ENCODE measurements at places on chromosomes 1 and 21.

- no peak for DNase-seq
These were observed 412.6 kb downstream of the LTN1 start for GRCh38 chr21:28579986-28580550.

- DNase-seq, result no peak
These were observed 44.2 kb downstream of the OSBPL9 start for GRCh38 chr1:51661081-51661518.

GRCh38 chr21:15437883-15438282 is 291.9 kb upstream of the USP25 start:
- DNase-seq, result peak; percentile 64

- DNase-seq, result no peak
These were observed 2.0 kb upstream of the CCN1 start for GRCh38 chr1:85578321-85579295.

DNA sequence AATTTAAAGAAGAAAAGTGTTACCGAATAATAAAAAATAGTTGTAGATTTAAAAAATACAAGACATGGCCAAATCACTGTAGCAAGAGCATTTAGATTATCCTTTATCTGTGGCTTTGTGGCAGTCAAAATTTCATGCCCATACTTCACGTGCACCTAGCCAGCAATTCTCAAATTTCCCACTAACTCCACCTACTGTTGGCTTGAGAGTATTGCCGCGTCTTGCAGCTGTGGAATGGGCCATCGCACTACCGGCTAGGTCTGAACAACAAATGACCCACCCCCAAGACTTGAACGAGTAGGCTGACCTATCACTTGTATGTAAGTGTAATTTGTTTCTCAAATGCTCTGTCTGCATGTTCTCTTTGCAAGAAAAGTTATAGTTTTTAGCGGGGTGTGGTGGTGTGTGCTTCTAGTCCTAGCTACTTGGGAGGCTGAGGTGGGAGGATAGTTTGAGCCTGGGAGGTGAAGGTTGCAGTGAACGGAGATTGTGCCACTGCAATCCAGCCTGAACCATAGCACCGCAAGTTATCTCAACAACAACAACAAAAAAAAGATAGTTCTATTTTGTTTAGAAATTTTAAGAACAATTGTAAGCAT is 4.1 kb downstream of the KRTAP13-4 start:
- DNase-seq, result peak; percentile 49
